ENCODE measurements at places on chromosomes 7 and 10. TPM values are rescaled to one million over a fixed set of nuclear protein-coding genes. Genes with fewer than 3 reads are reported as not detected.

- no peak for DNase-seq
Measured at GRCh38 chr7:1029637-1030443, 14.5 kb upstream of the GPR146 start.

Gene CDHR1
- total RNA-seq = 0.75 TPM

Gene NUPR2
- total RNA-seq = not detected

DNA sequence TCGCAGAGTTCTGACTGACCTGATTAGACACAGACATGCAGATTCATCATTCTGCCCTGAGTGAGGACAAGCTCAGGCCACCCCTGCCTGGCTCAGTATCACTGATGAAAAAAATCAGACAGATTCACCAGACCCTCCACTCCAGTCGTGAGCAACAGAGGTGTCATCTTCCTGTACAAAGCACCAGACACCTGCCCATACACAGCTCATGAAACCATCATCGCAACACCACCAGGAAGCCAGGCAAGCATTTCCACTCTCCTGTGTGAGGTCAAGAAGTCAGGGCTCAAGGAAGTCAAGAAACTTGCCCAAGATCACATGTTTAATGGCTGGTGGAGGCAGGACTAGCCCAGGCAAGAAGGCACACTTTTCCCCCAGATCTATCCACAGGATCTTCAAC lies 163.0 kb downstream of the CALN1 start:
- DNase-seq = no peak

Gene ZNF394
- 25.7 TPM for total RNA-seq

Gene PILRA
- 2.3 TPM for total RNA-seq
